Nephron progenitor cell (in vitro differentiated cells): ENCODE measurements at places on chromosomes 2 and 18.
A peak's percentile ranks its signal among the peaks of the same experiment; 100 is the strongest.

DNA sequence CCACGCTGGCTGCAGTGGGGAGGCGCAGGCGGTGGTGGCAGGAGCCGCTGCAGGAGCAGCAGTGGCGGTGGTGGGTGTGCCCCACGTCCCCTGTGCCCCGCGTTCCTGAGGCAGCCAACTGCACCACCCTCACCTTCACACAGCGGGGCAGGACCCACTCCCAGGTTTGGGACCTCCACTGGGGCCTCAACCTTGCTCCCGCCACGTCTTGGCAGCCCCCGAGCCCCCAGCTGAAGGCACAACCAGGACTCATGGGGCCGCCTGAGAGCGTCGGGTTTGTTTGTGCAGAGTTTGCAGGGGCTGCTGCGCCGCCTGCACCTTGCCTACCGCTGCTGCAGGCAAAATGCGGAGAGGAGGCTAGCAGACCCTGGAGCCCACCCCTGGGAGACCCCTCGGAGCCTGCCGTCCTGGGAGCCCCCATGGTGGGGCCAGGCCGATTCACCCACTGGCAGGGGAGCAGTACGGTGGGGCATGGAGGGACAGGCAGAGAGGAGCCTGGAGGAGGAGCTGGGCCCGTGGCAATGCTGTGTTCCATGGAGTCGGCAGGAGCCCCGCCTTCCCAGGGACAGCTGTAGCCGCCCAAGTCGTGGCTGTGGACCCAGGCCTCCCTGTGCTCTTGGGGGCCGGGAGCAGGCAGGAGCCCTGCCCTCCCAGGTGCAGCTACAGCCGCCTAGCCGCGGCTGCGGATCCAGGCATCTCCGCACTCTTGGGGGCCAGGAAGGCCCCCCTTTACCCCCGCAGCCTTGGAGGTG is 14.7 kb upstream of the EML6 start:
- H3K4me3 ChIP-seq = no peak overlapping the region
- no peak for DNase-seq
- H3K4me1 ChIP-seq = no peaks in the 10 kb centered on the region
- no peak overlapping the region for H3K27ac ChIP-seq
- no peaks in the 10 kb centered on the region for H3K36me3 ChIP-seq
- H3K27me3 ChIP-seq = peaks cover 8% of the 10 kb centered on the region

GRCh38 chr2:74628538-74629105 is 19.5 kb downstream of the M1AP start:
- H3K36me3 ChIP-seq = no peaks in the 10 kb centered on the region
- no peak overlapping the region for H3K27ac ChIP-seq
- no peaks in the 10 kb centered on the region for H3K4me1 ChIP-seq
- no peak for DNase-seq

DNA sequence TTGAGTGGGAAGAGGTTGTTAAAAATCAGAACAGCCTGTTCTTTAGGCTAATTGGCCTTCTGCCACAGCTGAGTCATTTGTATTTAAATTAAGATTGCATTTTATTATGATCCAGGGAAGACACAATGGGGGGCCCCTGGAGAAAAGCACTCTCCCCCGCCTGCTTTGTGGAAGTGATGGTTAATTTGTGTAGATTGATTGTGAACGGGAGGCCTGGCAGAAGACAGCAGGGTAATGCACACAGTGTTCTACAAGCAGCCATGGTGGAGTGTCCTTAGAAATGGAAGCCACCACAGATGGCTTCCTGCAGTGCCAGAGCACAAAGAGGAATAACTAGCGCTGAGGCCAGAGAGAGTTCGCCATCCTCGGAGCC is 19.6 kb downstream of the RAMP1 start:
- no peak overlapping the region for H3K27ac ChIP-seq
- H3K4me1 ChIP-seq = peaks cover 15% of the 10 kb centered on the region
- DNase-seq = no peak
- H3K27me3 ChIP-seq = peaks cover 12% of the 10 kb centered on the region
- H3K4me3 ChIP-seq = no peak overlapping the region

GRCh38 chr2:196166876-196167275 is 4.5 kb downstream of the STK17B start:
- H3K4me1 ChIP-seq = peaks cover 28% of the 10 kb centered on the region
- DNase-seq = no peak
- H3K27ac ChIP-seq = no peak overlapping the region
- peaks cover 15% of the 10 kb centered on the region for H3K36me3 ChIP-seq

- H3K27me3 ChIP-seq = peaks cover 14% of the 10 kb centered on the region
- H3K4me3 ChIP-seq = no peak overlapping the region
- H3K4me1 ChIP-seq = peaks cover 22% of the 10 kb centered on the region
- H3K27ac ChIP-seq = no peak overlapping the region
- DNase-seq = no peak
Observed at GRCh38 chr2:98296440-98296839, 49.8 kb upstream of the CNGA3 start.

- no peak overlapping the region for H3K4me3 ChIP-seq
- H3K27ac ChIP-seq = no peak overlapping the region
- peaks cover 5% of the 10 kb centered on the region for H3K4me1 ChIP-seq
Observed at GRCh38 chr18:6543330-6543908, 128.7 kb upstream of the L3MBTL4 start.

- H3K27me3 ChIP-seq = no peaks in the 10 kb centered on the region
- H3K36me3 ChIP-seq = peaks cover 12% of the 10 kb centered on the region
- H3K4me1 ChIP-seq = peaks cover 74% of the 10 kb centered on the region
- peak overlapping the region; percentile 31 for H3K4me3 ChIP-seq
- peak overlapping the region; percentile 99 for H3K27ac ChIP-seq
- peak; percentile 45 for DNase-seq
Observed at GRCh38 chr2:108316461-108317258, 28.0 kb downstream of the SULT1C2 start.

- H3K4me3 ChIP-seq = no peak overlapping the region
- DNase-seq = no peak
- no peak overlapping the region for H3K27ac ChIP-seq
- peaks cover 11% of the 10 kb centered on the region for H3K27me3 ChIP-seq
Observed at GRCh38 chr2:172464400-172465129, 37.2 kb downstream of the ITGA6 start.

DNA sequence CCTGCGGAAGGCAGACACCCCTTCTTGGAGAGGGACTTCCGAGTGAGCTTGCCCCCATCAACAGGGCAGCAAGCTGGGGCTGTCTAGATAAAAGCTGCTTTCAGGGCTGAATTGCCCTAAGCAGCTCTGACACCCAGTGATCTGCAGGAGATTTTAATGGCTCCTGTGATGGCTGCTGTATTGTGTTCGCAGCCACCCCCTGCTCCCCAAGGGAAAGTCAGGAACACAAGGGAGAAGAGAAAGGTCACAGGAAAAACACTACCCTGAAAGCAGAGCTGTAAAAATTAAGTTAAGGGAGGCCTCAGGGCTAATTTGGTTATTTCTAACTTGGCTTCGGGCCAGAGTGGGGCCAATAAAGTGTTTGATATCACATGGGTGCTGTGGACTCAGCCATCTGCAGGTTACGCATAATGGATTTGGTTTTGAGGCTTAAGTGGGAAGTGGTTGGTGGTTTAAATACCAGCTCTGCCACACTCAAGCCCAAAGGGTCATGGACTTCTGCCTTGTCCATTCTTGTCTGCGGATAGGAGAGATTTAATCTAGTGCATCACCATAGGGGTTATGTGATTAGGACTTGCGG is 147.6 kb downstream of the CLIP4 start:
- DNase-seq = no peak
- peaks cover 15% of the 10 kb centered on the region for H3K4me1 ChIP-seq
- H3K36me3 ChIP-seq = peaks cover 5% of the 10 kb centered on the region
- H3K27ac ChIP-seq = no peak overlapping the region

- peak overlapping the region; percentile 87 for H3K27ac ChIP-seq
- peaks cover 19% of the 10 kb centered on the region for H3K4me1 ChIP-seq
- H3K4me3 ChIP-seq = peak overlapping the region; percentile 97
- peak; percentile 27 for DNase-seq
Observed at GRCh38 chr2:233252227-233252626, 754 bp downstream of the ATG16L1 start.

GRCh38 chr2:25608718-25609117 is 64.7 kb downstream of the DTNB start:
- H3K4me3 ChIP-seq = no peak overlapping the region
- H3K27me3 ChIP-seq = no peaks in the 10 kb centered on the region
- H3K27ac ChIP-seq = peak overlapping the region; percentile 59

DNA sequence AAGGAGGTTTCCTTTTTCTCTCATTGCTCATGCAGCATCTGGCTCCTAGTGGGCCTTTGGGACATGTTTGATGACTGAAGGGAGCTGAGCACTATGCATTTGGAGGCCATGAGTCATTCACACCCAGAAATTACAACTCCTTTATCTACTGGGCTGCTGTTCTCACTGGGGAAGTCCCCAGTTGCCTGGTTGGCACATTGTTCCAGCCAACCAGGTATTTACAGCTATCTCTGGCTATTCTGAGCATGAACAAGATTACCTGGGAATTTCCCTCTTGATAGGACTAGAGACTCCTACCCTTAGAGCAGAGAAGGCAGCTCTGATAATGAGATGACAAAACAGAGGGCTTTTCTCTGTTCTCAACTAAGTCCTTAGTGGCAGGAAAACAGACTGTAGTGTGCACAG is 206.5 kb downstream of the SETBP1 start:
- peaks cover 25% of the 10 kb centered on the region for H3K36me3 ChIP-seq
- DNase-seq = no peak
- H3K4me1 ChIP-seq = peaks cover 23% of the 10 kb centered on the region
- H3K27me3 ChIP-seq = no peaks in the 10 kb centered on the region
- peak overlapping the region; percentile 50 for H3K27ac ChIP-seq

GRCh38 chr18:5519448-5520298 is 24.1 kb downstream of the EPB41L3 start:
- H3K27me3 ChIP-seq = peaks cover 4% of the 10 kb centered on the region
- H3K36me3 ChIP-seq = no peaks in the 10 kb centered on the region
- no peak overlapping the region for H3K27ac ChIP-seq
- H3K4me3 ChIP-seq = no peak overlapping the region
- peaks cover 35% of the 10 kb centered on the region for H3K4me1 ChIP-seq
- no peak for DNase-seq

DNA sequence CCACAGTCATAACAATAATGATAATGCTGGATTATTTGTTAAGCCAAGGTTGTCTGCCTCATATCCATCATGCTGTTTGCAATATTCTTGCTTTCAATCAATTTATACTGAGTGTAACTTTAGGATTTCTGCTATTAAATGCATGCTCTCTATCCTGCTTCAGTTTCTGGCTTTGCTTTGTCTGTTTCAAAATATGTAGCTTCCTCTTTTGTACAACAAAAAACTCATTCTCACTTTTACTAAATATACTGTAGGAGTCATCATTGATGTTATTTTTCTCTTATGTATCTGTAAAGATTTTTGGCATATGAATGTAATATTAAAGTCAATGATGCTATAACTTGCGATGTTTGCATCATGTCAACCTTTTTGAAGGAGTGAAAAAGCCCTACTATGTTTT is 149.3 kb downstream of the GPD2 start:
- no peak overlapping the region for H3K27ac ChIP-seq
- H3K36me3 ChIP-seq = no peaks in the 10 kb centered on the region
- DNase-seq = no peak
- H3K4me3 ChIP-seq = no peak overlapping the region
- H3K4me1 ChIP-seq = no peaks in the 10 kb centered on the region

GRCh38 chr2:119259296-119259860 is 35.7 kb downstream of the STEAP3 start:
- no peak overlapping the region for H3K27ac ChIP-seq
- DNase-seq = no peak
- H3K4me3 ChIP-seq = no peak overlapping the region

DNA sequence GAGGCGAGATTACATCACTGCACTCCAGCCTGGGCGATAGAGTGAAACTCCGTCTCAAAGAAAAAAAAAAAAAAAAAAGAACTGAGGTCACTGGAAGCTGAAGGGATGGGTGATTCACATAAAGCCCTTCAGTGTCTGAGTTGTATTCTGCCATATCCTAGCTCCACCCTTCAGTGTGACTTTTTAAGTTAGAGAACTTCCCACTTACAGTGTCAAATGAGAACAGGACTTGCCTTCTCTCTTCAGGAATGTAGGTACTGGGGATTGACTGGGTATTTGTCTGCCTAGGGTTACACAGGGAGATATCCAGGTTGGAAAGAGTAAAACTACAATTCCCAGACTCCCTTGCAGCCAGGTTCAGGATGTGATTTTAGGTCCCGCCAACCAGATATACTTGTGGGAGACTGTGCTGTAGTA is 37.9 kb downstream of the EHD3 start:
- H3K4me1 ChIP-seq = peaks cover 9% of the 10 kb centered on the region
- H3K27me3 ChIP-seq = peaks cover 12% of the 10 kb centered on the region
- no peak overlapping the region for H3K4me3 ChIP-seq

- H3K27me3 ChIP-seq = peaks cover 3% of the 10 kb centered on the region
- peaks cover 6% of the 10 kb centered on the region for H3K4me1 ChIP-seq
- no peak overlapping the region for H3K4me3 ChIP-seq
- H3K27ac ChIP-seq = no peak overlapping the region
- no peak for DNase-seq
Observed at GRCh38 chr2:64915510-64915900, 73.7 kb upstream of the SLC1A4 start.

- H3K27ac ChIP-seq = no peak overlapping the region
- peaks cover 9% of the 10 kb centered on the region for H3K4me1 ChIP-seq
- no peak for DNase-seq
- H3K27me3 ChIP-seq = peaks cover 5% of the 10 kb centered on the region
- no peak overlapping the region for H3K4me3 ChIP-seq
Observed at GRCh38 chr2:206408323-206409320, 34.7 kb upstream of the ADAM23 start.

DNA sequence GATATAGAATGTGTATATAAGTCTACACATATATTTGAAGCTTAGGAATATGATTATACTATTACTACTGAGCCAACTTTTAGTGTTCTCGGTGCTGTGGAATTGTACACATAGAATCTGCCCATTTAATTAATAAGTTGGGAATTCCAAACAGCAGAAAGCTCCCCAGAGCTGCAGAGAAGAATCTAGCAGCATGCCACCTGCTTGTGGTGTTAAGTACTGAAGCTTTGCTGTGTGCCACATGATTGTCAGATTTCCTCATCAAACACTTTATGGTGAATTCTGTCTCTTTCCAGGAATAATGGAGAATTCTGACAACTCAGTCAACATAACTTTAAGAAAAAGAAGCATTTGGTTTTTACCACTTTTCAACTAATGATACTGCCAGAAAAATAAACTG is 117.8 kb downstream of the WDSUB1 start:
- no peak for DNase-seq
- no peak overlapping the region for H3K4me3 ChIP-seq
- no peaks in the 10 kb centered on the region for H3K27me3 ChIP-seq
- peaks cover 94% of the 10 kb centered on the region for H3K36me3 ChIP-seq
- no peak overlapping the region for H3K27ac ChIP-seq
- H3K4me1 ChIP-seq = peaks cover 17% of the 10 kb centered on the region

DNA sequence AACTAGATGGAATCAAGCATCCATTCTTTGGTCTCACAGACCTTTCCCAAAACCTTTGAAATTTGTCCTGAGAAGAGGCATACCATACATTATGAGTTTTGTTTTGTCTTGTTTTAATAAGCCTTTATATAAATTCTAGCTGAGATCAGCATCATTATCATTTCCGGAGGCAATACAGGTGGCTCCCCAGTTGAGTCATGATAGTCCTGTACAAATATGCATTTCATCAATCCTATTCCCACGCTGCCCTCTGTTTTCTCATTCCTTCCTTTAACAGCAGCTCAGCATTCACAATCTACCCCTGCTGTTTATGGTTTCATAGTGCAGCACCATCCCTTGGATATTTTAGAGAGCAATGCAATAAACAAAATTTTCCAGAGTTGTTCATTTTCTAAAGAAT is 216.7 kb downstream of the TXNL1 start:
- H3K36me3 ChIP-seq = peaks cover 4% of the 10 kb centered on the region
- peaks cover 4% of the 10 kb centered on the region for H3K27me3 ChIP-seq
- no peak overlapping the region for H3K27ac ChIP-seq
- H3K4me1 ChIP-seq = peaks cover 6% of the 10 kb centered on the region
- no peak for DNase-seq

GRCh38 chr2:173874003-173874893 is 90.9 kb downstream of the SP3 start:
- H3K27ac ChIP-seq = peak overlapping the region; percentile 36
- no peak overlapping the region for H3K4me3 ChIP-seq
- peaks cover 29% of the 10 kb centered on the region for H3K4me1 ChIP-seq
- no peaks in the 10 kb centered on the region for H3K36me3 ChIP-seq
- peaks cover 4% of the 10 kb centered on the region for H3K27me3 ChIP-seq
- DNase-seq = no peak
